ENCODE measurements at places on chromosomes 2 and 18. TPM values are rescaled to one million over a fixed set of nuclear protein-coding genes. Genes with fewer than 3 reads are reported as not detected.

- DNase-seq = no peak
- H3K36me3 ChIP-seq = no peaks in the 10 kb centered on the region
- H3K4me3 ChIP-seq = no peak overlapping the region
- peaks cover 26% of the 10 kb centered on the region for H3K27me3 ChIP-seq
- H3K4me1 ChIP-seq = peaks cover 3% of the 10 kb centered on the region
Observed at GRCh38 chr2:72933646-72934151, 16.4 kb downstream of the EMX1 start.

GRCh38 chr2:218658671-218659257 is 659 bp downstream of the ZNF142 start:
- peak overlapping the region; percentile 95 for H3K4me3 ChIP-seq
- H3K27me3 ChIP-seq = no peaks in the 10 kb centered on the region
- peak overlapping the region; percentile 91 for H3K27ac ChIP-seq
- DNase-seq = no peak
- peaks cover 6% of the 10 kb centered on the region for H3K36me3 ChIP-seq

The ARMC9 gene
- total RNA-seq = 49.8 TPM

- H3K36me3 ChIP-seq = peaks cover 15% of the 10 kb centered on the region
- H3K27ac ChIP-seq = peak overlapping the region; percentile 2
- H3K4me1 ChIP-seq = peaks cover 21% of the 10 kb centered on the region
- DNase-seq = no peak
- H3K27me3 ChIP-seq = no peaks in the 10 kb centered on the region
Observed at GRCh38 chr2:174952607-174953006, 52.6 kb downstream of the CHN1 start.

The VIT gene
- 0.78 TPM for total RNA-seq

GRCh38 chr2:119650206-119650605 is 28.8 kb upstream of the TMEM177 start:
- H3K27ac ChIP-seq = no peak overlapping the region
- no peak for DNase-seq
- peaks cover 6% of the 10 kb centered on the region for H3K27me3 ChIP-seq
- peaks cover 14% of the 10 kb centered on the region for H3K4me1 ChIP-seq

- peaks cover 49% of the 10 kb centered on the region for H3K4me1 ChIP-seq
- H3K27me3 ChIP-seq = no peaks in the 10 kb centered on the region
- H3K36me3 ChIP-seq = peaks cover 2% of the 10 kb centered on the region
- H3K27ac ChIP-seq = peak overlapping the region; percentile 100
- no peak for DNase-seq
Observed at GRCh38 chr2:144516981-144517865, 2.7 kb downstream of the ZEB2 start.

GRCh38 chr2:71735676-71736075 is 282.3 kb downstream of the DYSF start:
- H3K27ac ChIP-seq = no peak overlapping the region
- peaks cover 4% of the 10 kb centered on the region for H3K36me3 ChIP-seq
- no peaks in the 10 kb centered on the region for H3K27me3 ChIP-seq
- no peak for DNase-seq

The CRYGC gene
- not detected for total RNA-seq

Data from mesothelial cell of epicardium (in vitro differentiated cells).